ENCODE measurements at places on chromosomes 7 and 10.

GRCh38 chr7:77800158-77800557 is 1.6 kb downstream of the PHTF2 start:
- no peak for DNase-seq

- DNase-seq, result peak; percentile 65
Measured at GRCh38 chr10:34637418-34637911, 177.6 kb downstream of the PARD3 start.

DNA sequence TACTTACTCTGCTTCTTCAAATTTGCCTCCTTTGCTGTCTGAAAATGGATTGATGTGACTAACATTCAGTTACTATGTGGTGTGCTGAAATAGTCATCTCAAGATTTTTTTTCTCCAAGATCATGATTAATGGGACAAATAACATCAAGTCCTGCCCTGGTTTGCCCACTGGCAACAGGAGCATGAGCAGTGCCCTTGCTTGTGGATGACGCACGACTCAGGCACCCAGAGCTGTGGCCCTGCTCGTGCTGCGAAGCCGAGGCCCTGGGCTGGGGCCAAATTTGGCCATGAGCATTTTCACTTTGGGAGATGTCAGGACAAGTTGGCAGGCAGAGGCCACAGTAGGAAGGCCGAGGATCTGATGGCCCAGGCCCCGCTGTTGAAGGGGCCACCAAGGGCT is 239.8 kb upstream of the IGFBP3 start:
- DNase-seq, result no peak

DNA sequence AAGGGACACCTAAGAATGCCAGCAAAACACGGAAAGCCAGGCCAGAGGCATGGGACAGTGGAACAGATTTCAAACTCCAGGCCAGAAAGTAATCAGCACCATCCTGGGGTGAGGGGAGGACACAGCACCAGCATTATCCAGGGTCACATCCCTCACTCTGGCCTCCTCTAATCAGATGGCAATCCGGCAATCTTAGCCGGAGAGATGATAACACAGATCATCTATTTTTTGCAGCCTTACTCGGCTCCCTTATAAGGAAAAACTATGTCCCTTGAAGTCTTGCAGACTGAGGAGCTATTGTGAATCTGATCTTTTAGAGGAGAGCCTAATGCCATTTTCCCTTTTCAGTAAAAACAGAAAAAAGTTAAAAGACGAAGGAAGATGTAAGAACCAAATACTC is 16.5 kb downstream of the TRIL start:
- no peak for DNase-seq

DNA sequence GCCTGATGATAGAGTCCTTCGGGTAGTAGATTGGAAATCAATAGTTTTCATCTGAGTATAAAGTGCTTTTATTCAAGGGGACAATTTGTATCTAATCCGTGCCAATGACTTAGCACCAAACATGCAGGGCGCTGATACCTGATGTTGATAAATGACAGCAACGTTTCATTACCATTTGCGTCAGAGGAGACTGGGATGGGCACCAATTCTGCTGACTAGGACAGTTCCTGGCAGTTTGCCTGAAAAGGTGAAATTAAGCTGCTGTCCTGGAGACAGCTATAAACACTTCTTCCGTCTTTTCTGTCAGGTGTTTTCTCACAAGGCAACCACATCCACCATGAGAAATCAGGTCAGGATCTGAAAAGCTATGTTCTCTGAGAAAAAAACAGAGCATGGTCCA is 1136.4 kb downstream of the TYW1 start:
- no peak for DNase-seq

GRCh38 chr7:131305152-131305551 is 22.5 kb upstream of the MKLN1 start:
- DNase-seq, result no peak

- DNase-seq, result peak; percentile 16
Measured at GRCh38 chr10:13528875-13529713, at the start of gene BEND7. Gene BEND7 (minus strand): TSS chr10:13529014. CDS start chr10:13528533, 481 bp downstream.

GRCh38 chr10:61470740-61471139 is 17.6 kb upstream of the TMEM26 start:
- no peak for DNase-seq

- DNase-seq, result peak; percentile 52
Measured at GRCh38 chr7:70316745-70317144, 718.5 kb downstream of the AUTS2 start.

DNA sequence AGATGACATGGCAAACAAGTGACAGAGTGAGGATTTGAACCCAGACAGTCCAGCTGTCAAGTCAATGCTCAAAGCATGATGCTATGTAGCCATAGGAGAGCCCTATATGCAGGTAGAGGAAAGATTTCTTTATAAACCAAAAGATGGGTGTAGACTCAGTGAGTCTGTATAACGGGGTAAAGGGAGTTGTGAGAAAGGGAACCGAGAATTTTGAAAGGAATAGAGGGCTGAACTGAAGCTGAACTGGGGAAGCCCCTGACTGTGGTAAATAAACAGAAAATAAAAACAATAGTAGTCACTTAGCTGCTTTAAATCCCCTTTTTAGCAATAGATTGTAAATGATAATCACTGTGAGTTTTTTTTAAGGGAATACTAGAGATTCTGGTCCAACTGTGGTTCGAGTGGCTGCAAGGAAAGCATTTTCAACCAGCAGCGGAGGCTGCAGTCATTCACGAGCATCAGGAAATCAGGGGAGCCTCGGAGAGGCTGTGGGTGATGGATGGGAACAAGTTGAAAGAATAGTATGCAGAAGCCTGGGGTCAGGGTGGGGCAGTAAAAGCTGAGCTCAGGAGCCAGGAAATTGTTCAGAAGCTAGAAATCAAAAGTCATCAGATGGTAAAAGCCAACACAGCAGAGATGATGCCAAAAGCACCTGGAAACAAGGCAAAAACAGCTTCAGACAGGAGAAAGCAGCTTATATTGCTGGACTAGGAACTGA is 393.5 kb downstream of the GFRA1 start:
- DNase-seq, result no peak

DNA sequence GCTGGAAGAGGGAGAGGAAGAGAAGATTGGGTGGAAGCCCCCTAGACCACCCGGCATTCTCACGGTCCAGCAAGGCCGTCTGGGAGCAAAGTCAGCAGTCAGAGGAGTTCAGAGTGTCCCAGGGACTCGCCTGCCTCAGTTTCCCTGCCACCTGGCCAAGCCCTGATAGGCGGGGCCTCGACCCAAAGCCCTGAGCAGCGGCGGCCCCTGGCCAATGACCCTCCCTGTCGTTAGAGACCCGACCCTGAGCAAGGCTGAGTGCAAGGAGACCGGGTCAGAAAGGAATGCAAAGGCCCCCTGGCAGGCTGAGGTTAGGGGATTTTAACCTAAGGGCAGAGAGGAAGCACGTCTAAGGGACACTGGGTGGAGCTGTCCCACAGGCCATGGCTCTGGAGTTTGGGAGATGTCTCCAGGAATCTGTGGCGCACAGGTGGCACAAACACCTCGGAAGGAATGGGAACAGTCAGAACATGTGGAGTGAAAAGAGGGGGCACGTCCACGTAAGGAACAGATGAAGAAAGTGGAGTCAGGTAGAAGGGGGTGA is 196.8 kb upstream of the PDE1C start:
- no peak for DNase-seq

- DNase-seq, result no peak
Measured at GRCh38 chr7:21543528-21544302, 876 bp downstream of the DNAH11 start.

GRCh38 chr7:79709574-79710409 is 256.3 kb upstream of the MAGI2 start:
- no peak for DNase-seq

GRCh38 chr10:130434446-130435385 is 298.5 kb downstream of the GLRX3 start:
- DNase-seq, result no peak

DNA sequence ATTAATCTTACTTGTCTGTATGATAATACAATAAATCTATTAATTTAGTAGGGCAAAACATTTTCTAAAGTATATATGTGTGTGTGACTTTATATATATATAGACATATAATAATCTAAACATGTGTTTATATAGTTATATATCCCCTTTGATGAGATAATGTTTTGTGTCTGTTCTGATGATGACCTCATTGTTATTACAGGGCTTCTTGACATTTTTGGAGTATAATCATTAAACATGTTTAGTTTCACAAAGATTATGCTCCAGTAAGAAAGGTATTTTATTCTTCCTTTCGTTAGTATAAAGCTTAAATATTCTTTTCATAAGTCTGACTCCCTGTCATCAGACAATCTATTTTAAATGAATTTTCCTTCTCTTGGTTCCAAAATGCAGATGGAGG is 62.3 kb upstream of the CABCOCO1 start:
- no peak for DNase-seq

- DNase-seq, result no peak
Measured at GRCh38 chr10:114783686-114784085, 37.9 kb upstream of the FHIP2A start.

- no peak for DNase-seq
Measured at GRCh38 chr7:49243521-49243920, 319.2 kb downstream of the CDC14C start.

GRCh38 chr7:138478499-138478908 is 18.4 kb downstream of the TRIM24 start:
- no peak for DNase-seq

DNA sequence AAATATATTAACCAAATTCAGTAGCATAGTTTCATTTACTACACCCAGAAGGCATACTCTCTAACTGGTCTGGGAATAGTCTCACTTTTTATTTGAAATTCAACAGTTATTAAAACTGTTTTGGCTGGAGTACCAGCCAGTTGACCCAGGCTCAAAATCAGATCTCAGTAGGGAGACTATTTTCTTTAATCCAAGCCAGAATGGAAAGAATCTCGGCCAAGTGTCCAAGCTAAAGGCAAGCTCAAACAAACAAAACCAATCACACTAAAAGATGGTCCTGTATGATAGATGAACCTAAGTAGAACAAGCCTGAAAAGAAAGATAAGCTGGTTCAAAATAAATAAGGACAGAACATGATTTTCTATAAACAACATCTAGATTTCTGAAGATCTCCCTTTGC is 259.6 kb upstream of the POM121L12 start:
- DNase-seq, result no peak

- no peak for DNase-seq
Measured at GRCh38 chr10:114548662-114549061, 109.4 kb downstream of the ABLIM1 start.

DNA sequence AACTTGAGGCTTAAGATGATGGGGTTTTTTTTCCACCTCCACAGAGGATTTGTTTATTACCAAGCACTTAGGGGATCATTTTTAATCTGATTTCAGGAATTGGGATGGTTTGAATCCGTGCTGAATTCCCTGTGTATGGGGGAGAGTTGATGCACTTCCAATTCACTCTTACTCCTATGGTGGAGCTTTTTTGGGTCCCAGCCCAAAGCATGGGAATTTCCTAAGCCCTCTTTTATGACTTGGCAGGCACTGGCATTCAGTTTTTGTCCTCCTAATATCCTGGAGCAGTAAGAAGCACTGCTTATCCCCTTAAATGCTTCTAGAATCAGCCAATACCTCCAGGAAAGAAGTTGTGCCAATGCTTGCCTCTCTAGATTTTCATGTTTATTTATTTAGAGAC is 78.7 kb downstream of the HYCC1 start:
- no peak for DNase-seq

DNA sequence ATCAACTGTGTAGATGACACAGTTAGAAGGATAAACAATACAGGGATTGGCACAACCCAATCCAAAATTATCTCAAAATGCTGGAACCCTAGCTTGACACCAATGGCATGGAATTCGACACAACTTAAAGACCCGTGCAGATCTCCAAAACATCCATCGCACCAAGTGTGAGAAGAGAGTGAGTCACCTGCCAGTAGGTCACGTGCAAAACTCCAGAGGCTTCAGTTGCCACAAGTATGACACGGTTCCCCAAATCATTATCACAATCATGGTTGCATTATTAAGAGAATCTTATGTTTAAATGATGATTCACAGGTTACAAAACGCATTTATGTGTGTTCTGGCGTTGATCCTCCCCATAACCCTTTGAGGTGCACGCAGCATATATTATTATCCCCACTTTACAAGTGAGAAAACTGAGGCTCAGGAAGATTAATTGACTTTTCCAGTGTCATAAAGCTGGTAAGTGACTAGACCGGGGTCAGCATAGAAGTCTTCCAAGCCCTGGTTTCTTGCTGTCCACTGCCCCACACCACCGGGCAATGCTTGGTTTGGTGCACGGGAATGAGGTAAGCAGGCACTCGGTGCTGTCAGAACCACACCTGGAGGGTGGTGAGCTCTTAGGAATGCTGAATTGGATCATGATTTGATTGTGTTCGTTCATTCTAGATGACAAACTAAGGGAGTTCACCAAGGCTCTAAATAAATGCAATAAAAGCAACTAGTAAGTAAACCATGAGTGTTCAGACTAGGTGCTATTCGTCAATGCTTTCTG is 23.6 kb upstream of the STK17A start:
- no peak for DNase-seq

GRCh38 chr10:79292026-79292766 is 55.1 kb upstream of the PPIF start:
- DNase-seq, result no peak

GRCh38 chr7:150377635-150378034 is 1.5 kb upstream of the ZNF775 start:
- DNase-seq, result no peak

DNA sequence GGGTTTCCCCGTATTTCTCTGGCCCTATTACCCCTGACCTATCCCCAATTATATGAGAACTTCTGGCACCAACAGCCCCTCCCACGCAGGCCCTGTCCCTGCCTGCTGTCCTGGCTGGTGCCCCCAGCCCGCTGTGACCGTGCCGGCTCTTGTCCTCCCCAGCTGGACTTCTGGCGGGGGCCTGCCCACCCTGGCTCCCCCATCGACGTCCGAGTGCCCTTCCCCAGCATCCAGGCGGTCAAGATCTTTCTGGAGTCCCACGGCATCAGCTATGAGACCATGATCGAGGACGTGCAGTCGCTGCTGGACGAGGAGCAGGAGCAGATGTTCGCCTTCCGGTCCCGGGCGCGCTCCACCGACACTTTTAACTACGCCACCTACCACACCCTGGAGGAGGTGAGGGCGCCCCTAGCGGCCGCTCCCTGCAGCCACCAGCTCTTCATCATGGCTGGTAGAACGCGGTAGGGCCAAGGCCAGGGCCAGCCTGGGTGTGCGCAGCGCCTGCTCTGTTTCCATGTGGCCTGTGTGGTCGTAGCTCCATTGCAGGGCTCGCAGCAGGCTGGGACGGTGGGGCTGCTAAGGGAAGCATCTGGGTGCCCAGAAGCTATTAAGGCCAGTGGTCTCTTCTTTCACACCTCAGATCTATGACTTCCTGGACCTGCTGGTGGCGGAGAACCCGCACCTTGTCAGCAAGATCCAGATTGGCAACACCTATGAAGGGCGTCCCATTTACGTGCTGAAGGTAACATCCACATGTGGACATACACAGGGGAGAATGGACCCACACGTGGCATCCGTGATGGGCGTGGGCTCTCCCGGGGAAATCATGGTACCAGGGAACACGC is 1.4 kb downstream of the CPA1 start:
- DNase-seq, result no peak
